ENCODE measurements at places on chromosomes 7 and 10.

DNA sequence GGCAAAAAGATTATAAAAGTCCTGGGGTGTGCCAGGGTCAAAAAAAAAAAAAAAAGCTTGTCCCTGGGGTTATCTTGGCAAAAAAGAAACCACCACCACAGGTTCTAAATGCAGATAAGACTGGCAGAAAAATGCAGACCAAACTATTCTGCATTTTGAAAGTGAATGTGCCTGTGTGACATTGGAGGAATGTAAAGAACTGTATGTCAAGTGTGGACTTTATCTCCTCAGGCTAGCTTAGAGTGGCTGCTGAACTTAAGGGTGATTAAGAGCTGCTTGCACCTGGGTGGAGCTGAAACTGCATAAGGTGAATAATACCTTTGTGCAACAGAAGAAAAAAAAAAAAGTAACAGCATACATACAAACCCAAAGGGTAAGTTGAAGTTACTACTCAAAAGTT, 1.3 kb upstream of the NAPEPLD start:
- DNase-seq = no peak

GRCh38 chr10:70323138-70323696, 39.4 kb upstream of the NPFFR1 start:
- DNase-seq = no peak

GRCh38 chr10:66811211-66811610, 114.6 kb upstream of the LRRTM3 start:
- no peak for DNase-seq

- no peak for DNase-seq
These were observed 110.4 kb downstream of the CUX1 start for GRCh38 chr7:101927802-101928201.

DNA sequence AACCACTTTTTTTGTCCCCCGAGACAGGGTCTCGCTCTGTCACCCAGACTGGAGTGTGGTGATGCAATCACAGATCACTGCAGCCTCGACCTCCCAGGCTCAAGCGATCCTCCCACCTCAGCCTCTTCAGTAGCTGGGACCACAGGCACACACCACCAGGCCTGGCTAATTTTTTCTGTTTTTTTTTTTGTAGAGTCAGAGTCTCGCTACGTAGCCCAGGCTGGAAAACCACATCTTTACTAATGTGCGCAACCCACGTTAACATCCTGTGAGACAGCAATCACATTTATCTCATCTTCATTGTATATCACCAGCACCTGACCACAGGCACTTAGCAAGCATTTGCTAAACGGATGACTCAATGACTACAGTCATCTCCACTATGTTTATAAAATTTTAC, 77.8 kb upstream of the ATP6V0A4 start:
- DNase-seq = no peak

DNA sequence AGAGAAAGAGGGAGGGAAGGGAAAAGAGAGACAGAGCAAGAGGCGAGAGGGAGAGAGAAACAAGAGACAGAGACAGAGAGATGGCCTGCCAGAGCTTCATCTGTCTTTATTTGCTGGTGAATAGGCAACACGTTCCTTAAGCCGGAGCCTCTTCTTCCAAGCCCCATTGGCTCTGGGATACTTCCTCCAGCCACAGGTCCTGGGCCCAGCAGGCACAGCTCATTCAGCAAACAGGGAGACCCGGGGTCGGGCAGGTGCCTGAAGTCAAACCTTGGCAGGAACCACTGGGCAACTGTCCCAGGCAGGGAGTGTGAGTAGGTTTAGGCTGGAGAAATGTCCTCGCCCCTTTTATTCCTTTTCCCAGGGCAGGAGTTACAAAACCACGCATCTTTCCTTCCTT, 68.2 kb downstream of the MYL10 start:
- no peak for DNase-seq

DNA sequence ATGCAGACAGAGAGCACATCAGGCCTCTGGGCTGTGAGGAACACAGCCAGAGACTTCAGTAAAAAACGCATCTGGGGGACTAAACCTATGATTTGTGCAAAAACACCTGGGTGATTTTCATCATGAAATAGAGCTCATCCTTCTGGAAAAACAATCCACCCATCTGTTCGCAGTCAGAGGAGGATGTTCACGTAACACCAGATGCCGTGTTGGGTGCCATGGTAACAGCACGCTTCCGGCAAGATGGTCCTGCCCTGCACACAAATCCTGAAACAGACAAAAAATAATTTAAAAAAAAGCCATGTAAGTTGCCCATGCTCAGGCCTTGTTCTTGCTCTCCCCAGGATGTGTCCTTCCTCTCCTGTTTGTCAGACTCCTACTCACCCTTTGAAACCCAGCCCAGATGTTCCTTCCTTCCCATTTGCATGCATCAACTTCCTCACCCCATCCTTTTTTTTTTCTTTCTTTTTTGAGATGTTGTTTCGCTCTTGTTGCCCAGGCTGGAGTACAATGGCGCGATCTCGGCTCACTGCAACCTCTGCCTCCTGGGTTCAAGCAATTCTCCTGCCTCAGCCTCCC, 28.3 kb upstream of the GNA12 start:
- no peak for DNase-seq

- DNase-seq = no peak
These were observed 49.9 kb downstream of the ANK3 start for GRCh38 chr10:60339757-60340156.

- DNase-seq = no peak
These were observed 446.4 kb upstream of the KLF6 start for GRCh38 chr10:4231439-4231838.

DNA sequence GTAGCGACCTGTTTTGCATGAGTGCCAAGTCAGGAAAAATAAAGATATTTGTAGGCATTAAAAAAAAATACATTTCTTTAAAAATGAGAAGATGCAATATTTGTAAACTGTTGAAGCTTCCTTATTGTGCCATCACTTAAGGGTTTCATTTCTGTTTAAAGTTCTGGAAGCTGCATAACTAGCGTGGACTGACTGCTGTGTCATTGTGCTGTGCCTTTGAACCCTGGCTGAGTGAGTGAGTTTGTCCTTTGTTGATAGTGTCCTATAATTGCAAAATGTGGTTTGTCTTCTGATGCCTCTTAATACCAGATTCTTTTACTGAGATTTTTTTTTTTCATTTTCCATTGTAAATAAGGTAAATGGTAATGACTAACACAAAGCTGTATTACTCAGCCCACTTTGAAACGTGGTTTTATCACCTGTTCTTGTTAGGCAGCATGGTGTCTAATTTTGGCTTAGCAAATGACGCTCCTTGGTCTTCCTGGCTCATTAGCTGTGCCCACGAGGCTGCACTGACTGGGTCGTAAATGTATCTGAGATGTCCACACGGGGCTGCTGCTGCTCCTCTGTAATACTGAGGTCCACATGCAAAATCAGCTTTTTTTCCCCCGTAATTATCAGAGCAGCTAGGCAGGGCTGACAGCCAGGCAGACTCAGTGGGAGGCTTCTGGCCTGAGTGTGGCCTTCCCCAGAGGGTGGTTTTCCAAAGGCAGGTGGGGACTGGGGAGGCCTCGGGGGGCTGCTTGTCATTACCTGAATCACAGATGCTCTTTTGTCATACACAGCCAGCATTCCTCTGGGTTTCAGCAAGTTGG, 14.8 kb downstream of the ZSCAN25 start:
- no peak for DNase-seq

- no peak for DNase-seq
These were observed 647 bp upstream of the NACAD start for GRCh38 chr7:45089341-45089891.

DNA sequence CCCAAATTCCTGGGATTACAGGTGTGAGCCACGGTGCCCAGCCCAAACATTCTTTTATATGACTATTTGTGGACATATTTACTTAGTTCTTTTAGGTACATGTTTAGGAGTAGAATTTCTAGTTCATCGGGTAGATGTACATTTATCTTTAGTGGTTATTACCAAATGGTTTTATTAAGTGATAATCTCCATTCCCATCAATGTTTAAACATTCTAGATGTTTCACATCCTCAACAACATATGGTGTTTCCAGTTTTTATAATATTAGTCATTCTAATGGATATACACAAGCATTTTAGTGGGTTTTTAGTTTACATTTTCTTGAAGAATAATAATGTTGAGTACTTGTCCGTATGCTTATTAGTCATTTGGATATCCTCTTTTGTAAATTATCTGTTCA, 131.7 kb downstream of the RTKN2 start:
- DNase-seq = no peak

DNA sequence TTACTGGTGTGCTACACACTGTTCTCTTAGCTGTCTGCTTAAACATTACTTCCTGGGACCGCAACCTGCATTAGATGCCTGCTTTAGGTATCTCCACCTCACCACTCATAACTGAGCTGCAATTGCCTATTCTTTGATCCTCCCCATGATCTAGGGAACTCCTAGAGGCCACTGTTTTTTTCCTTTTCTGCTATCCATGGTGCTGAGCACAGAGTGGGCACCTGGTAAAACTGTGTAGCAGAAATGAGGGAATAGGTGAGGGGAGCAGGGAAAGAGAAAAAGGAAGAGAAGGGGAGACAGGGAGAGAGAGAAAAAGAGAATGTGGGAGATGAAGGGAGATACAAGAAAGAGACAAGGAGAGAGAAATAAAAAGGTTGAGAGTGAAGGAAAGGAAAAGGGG, 434.9 kb downstream of the ADRA2A start:
- no peak for DNase-seq

DNA sequence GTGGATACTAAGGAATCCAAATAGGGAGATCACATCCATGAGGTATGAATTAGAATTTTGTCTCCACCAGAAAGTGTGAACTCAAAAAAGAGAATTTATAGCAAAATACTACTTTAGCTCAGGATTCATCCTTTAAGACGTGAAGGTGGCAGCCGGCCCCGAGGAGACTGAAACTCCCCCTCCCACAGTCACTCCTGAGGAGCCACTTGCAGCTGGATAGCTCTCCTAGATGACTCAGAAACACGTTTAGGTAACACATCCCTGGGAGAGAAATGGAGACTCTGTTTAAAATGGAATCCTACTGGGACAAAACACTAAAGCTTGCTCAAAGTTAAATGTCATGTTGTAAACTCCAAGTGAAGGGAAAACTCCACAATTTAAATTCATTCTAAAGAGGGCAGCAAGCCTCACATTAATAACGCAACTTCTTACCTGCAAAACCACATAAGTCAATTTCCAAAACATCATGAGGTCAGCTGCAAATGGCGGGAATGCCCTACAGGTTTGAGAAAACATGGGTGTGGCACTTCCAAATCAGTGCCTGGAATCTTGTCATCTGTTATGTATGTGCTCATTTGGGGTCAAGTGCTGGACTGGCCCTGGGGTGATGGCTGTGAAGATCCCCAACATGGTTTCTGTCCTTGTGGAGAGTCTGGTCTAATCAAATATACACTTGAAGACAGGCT, 46.2 kb downstream of the ICA1 start:
- DNase-seq = no peak

- DNase-seq = no peak
These were observed 98.6 kb downstream of the CCDC3 start for GRCh38 chr10:12902851-12903358.

- no peak for DNase-seq
These were observed 89.9 kb upstream of the CAPZA2 start for GRCh38 chr7:116772423-116772863.

DNA sequence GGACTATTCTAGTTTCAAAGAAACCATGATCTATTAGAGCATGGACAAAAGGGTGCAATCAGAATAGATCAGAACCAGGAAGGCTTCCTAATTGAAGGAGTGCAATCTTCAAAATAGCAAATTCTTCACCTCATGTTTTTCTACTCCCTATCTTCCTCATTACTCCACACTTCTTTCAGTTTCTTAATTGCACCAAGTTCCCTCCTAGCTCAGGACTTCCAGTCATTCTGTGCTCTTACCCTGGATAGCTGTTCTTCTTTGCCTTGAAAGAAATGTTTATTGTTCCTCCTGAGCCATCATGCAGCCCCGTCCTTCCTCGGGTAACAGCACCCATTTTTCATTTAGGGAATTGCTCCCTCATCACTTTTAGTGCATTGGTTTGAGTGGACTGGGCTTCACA, 23.1 kb downstream of the TRPV5 start:
- no peak for DNase-seq

- no peak for DNase-seq
These were observed 323.2 kb upstream of the BMPER start for GRCh38 chr7:33582104-33582503.

- no peak for DNase-seq
These were observed 28.2 kb downstream of the ARHGAP21 start for GRCh38 chr10:24695452-24695851.

DNA sequence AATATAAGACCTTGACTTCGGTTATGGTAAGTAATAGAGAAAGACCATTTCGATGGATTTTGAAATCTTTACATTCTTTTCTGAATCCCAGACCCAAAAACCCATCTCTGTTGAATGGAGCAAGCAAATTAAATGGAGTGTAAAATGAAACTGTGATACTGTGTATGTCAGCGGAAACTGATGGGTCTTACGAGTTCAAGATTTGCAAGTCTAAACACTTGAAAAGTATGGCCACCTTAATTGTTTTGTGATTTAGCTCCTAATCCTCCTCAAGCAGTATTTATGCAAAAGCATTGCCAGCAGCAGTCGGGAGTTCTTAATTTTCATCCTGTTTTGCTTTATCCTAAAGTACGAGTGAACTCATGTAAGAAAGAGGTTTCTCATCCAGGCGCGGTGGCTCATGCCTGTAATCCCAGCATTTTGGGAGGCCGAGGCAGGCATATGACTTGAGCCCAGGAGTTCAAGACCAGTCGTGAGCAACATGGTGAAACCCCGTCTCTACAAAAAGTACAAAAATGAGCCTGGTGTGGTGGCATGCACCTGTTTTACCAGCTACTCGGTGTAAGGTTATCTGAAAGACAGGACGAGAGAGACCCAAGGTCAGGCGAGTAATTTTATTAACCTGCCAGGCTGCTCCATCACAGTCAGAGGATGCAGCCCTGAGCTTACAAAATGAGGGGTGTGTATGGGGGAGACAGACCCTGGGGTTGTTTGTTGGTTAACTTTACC, 5.8 kb upstream of the DHTKD1 start:
- no peak for DNase-seq

GRCh38 chr10:49627644-49628247, 13.9 kb downstream of the CHAT start:
- DNase-seq = no peak

- DNase-seq = no peak
These were observed 392.0 kb downstream of the PAXIP1 start for GRCh38 chr7:154610903-154611302.

DNA sequence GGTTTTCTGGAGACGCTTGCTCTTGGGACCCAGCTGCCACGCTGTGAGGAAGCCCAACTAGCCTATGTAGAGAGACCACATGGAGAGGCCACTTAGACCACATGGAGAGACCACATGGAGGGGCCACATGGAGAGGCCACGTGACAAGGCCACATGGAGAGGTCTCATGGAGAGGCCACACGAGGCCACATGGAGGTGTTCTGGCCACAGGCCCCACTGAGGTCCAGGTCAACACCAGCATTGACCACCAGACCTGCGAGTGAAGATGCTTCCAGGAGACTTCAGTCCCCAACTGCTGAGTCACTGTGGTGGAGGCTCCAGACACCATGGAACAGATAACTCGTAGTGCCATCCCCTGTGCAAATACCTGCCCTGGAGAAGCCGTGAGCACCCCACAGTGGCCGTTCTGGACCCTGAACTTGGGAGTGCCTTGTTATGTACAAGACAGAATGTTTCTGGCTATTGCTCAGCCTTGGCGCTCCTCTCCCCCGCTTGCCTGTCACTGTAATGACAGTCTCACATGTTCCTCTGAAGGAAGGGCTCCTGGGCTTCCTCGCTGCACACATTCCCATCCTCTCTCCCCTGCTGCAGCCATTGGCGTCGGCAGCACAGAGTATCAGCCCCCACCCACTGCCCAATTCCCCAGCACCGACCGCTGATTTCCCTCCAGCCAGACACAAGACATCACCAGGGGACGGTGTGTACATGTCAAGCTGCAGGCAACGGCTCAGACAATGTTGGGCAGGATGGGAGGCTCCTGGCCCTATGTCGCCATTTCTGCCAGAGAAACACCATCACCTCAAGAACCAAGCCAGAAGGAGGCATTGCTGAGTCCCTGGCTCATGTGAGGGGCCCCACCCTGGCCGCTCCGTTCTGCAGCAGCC, 49.0 kb upstream of the TNRC18 start:
- no peak for DNase-seq

Measured in left renal cortex interstitium (tissue), 4 donors.